ENCODE measurements at places on chromosomes 6 and 20.

- DNase-seq: no peak
Observed at GRCh38 chr20:11140359-11140758, 466.6 kb upstream of the JAG1 start.

DNA sequence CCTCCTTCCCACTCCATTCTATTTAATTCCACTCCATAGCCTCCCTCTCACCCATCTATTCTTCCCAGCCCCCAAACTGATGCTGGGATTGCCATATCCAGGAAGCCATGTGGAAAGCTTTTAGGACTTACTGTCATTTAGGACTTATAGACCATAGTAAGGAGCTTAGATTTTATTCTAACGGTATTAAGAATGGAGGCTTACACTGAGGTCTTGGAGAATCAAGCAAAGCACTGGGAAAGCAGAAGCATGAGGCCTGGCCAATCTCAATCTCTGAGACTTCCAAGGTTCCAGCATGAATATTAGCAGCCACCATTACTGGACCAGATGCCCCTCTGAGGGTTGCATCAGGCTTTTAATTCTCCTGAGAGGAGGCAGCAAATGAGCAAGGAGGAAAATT is 1.4 kb downstream of the CST9 start:
- no peak for DNase-seq

DNA sequence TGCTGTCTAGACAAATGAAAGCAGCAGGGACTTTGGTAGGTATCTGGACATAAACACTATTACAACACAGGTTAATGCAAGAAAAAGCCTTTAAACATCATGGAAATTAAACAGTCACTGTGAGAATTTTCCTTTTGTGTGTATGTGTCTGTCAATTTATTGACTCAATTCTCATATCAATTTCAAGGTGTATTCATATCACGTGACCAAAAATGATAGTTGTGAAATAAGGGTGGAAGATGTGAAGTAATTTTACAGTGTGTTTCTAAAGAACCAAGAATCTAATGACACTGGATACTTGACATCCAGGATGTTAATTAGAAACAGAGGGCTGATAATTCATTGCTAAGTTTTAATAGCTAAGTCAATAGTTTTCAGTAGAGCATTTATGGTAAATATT is 244.0 kb downstream of the TMEM242 start:
- DNase-seq: no peak

GRCh38 chr6:71034563-71035345 is 77.9 kb upstream of the B3GAT2 start:
- no peak for DNase-seq

DNA sequence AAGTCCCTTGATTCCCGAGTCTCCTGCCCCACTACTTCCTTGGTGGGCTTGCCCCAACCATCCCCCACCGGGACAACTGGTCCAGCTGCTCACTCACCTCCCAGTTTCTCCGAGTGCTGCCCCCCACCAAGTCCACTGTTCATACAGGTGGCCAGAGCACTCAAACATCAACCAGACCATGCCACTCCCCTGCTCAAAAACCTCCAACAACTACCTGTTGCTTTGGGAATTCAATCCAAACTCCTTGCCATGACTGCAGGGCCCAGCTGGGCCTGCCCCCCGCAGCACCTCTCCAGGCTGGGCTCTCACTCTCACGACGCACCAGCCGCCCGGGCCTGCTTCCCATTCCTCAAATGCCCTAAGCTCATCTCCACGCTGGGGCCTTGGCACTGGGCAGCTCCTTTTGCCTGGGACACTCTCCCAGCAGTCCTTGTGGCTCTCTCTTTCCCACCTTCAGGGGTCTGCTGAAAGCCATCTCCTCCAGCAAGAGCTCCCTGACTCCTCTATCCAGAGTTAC is 97.5 kb downstream of the NFATC2 start:
- DNase-seq: no peak

- no peak for DNase-seq
Observed at GRCh38 chr6:45661661-45662060, 283.9 kb upstream of the SUPT3H start.

DNA sequence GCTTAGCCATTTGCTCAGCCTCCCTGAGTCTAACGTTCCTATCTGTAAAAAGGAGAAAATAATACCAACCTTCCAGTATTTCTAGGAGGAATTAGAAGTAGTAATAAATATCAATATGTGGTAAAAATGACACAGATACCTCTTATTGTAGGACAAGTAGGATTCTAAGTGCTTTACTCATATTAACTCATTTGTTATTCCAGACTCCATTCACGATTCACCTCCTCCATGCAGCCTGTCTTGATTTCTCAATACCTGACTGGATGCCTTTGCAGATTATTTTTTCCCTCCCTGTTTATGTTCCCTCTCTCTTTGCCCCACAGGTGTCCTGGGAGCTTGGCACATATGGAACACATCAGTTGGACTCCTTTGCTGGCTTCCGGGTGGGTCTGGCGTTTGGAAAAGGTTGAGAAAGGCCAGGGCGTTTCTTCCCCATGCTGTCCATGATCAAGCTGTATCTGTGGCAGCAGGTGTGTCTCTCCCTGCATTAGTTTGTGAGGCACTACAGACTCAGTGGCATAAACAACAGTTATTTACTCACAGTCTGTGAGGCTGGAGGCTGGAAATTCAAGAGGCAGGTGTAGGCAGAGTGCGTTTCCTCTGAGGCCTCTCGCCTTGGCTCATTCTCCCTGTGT is 10.7 kb upstream of the DUSP22 start:
- DNase-seq: no peak

- peak; percentile 24 for DNase-seq
Observed at GRCh38 chr20:37336369-37337207, 9.4 kb upstream of the SRC start.

DNA sequence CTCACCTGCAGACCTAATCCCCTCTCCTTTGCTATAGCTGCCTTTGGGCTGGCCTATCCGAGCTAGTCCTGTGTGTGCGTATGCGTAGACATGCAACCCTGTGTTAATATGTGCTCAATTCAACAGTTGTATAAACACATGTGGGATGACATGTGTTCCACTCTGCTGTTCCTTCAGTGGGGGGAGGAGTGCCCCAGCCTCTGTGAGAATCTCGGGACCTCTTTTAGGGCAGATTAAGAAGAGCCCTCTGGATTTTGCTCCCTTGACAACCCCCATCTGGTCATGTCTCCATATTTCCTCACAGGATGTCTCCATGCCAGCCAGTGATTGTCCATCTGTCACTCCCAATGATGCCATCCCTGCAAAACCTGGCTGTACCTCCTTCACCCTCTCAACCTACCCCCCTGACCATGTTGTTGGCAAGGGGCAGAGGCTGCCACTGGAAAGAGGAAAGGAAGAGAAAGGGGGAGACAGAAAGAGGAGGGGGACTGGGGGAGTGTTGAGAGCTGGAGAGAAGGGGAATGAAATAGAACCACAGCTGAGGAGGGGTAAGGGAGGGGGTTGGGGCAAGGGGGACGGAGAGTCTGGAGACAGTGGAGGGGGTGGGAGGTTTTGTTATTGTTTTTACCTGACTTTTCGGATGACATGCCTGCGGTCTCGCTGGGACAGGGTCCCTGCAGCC is 417 bp downstream of the PRRT1 start:
- DNase-seq: no peak

- DNase-seq: peak; percentile 31
Observed at GRCh38 chr20:58892141-58892931, 39.8 kb downstream of the GNAS start.

DNA sequence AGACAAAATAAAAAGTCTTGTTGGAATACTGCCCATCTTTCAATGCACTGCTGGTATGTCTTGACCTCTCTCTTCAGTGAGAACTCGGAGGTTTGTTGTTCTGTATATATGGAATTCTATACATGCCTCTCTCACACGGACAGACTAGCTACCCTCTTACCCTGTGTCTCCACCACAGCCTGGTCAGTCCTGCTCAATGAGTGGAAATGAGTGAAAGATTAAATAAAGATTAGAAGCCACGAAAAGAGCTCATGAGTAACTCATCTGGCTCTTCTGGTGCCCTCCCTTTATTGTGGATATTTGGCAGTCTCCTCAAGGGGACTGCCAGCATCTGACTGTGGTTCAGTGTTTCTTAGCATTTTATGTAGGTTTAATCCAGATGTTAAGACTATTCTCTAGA is 262.8 kb upstream of the MAP3K7 start:
- DNase-seq: no peak

DNA sequence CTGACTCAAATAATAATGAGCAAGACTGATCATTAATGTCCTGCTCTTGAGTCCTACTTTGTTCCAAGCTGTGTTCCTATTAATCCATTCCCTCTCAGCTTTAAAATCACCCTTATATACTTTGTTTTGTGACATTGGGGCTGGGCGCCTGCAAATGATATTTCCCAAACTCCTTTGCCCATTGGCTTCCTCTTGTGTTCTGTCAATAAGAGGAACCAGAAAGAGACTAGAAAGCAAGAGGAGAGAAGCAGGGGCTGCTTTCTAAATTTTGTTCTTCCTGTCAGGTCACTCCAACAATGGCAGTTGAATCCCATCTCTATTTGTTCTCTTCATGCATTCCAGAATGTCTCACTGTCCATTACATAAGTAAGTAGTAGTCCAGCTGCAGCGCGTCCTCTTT is 21.6 kb upstream of the TRIM27 start:
- DNase-seq: no peak

DNA sequence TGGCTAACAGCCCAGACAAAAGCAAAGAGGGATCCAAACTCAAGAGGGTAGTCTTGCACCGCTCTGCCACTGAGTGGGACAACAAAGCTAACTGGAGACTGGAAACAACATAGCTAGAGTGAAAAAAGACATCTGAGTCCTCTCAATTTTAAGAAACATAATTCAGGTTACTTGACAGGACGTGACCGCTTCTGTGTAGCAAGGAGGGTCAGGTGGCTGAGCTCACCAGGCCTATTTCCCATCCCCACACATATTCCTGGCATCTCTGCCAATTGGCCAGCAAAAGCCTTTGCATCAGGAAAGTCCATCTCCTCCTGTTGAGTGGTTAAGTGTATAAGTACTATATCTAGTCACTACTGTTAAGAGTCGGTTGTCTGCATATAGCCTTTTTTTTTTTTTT is 25.3 kb upstream of the TBC1D20 start:
- DNase-seq: no peak

- peak; percentile 80 for DNase-seq
Observed at GRCh38 chr6:89984926-89985750, 90.9 kb downstream of the GJA10 start.

DNA sequence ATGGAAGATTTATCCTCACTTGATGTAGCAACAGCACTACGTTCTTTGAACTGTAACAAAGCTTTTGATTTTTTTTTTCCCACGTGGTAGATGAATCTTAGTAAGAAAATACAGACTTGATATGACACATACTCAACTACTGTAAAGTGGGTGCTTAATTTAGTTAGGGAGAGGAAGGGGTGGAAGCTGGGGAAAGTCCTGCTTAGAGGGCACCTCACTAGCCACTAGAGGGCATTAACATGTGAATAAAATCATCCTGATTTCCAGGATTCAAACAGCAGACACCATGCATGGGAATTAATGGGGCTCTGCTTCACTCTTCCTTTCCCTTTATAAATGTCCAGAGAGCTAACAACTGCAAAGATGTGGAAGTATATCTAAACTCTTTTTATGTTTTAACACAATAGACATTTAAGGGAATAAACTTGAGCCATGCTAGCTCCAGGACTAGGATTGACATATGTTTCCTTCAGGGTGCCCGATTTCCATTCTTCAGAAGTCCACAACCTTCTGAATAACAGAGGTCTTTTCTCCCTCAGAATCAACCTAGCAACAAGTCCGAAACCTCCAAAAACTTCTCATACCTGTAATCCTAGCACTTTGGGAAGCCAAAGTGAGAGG is 250.1 kb downstream of the ATXN1 start:
- DNase-seq: no peak

GRCh38 chr6:79718509-79719247 is 87.5 kb downstream of the SH3BGRL2 start:
- DNase-seq: no peak

GRCh38 chr6:159440349-159440748 is 252.7 kb downstream of the SOD2 start:
- DNase-seq: no peak

DNA sequence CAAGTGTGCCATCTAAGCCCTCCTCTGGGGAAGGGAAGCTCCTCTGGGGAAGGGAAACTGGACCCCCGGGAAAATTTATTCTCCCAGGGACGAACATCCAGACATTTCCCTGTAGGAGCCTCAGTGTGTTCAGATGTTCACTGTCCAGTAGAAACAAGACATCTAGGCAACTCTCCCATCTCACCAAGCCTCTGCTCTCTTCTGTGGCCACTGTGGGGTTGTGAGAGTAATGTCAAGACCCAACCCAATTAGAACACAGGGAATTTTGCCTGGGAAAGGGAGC is 3.6 kb upstream of the PTGIS start:
- no peak for DNase-seq

- no peak for DNase-seq
Observed at GRCh38 chr20:15851576-15852215, 721.6 kb downstream of the KIF16B start.

GRCh38 chr20:16624106-16624505 is 50.9 kb upstream of the KIF16B start:
- DNase-seq: no peak

- DNase-seq: no peak
Observed at GRCh38 chr6:3614918-3615317, 136.6 kb downstream of the PXDC1 start.

DNA sequence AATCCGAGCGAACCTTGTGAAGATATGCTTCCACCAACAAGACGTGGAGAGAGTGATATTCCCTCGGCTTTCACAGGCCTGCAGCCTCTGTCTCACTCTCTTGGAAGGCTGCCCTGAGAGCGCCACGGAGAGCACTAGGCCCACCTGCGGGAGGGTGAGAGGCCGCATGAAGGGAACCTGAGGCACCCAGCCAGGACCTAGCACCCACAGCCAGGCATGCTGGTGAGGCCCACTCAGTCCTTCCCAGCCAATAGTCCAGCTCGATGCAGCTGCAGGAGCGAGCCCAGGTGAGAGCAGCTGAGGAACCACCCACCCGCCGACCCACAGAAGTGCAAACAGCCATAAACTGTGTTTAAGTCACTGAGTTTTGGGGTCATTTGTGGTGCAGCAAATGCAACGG is 227.2 kb downstream of the QKI start:
- no peak for DNase-seq

GRCh38 chr6:128251445-128252340 is 268.7 kb downstream of the PTPRK start:
- DNase-seq: no peak

GRCh38 chr6:161246725-161247124 is 27.1 kb downstream of the AGPAT4 start:
- DNase-seq: no peak

DNA sequence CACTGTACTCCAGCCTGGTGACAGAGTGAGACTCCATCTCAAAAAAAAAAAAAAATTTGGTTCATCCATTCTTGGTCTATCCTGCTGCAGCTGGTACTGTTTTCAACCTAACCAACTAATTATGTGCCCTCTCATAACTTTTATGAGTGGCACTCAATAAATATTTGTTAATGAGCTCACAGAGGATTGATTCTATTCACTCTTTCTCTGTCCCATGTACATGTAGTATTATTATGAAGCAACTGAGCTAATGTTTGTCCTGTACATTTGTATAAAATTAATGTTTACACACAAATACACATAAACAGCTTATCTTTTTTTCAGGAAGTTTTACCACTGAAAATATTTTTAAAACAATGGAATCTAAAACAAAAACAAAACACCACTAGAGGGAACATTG is 10.1 kb downstream of the RIPOR2 start:
- no peak for DNase-seq
